ENCODE measurements at places on chromosomes 7 and 10.

DNA sequence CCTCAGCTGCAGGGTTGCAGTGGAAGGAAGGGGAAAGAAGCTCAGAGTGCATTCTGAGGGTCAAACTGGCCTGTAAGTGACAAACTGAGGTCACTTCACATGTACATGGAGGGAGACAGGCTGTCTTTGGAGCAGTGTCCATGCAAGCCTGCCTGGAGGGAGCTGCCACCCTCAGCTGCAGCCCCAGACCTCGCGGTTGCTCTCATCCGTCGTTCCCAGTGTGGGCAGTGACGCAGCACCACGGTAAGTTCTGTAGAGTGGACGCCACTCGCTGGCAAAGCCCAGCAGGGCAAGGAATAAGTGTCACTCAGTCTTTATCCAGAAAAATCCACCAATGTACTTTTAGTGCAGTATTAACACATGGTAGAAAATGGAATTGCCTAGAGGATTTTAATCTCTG lies 225.7 kb downstream of the MGMT start:
- no peak overlapping the region for H3K27ac ChIP-seq
- H3K36me3 ChIP-seq = no peaks in the 10 kb centered on the region
- no peaks in the 10 kb centered on the region for H3K27me3 ChIP-seq

DNA sequence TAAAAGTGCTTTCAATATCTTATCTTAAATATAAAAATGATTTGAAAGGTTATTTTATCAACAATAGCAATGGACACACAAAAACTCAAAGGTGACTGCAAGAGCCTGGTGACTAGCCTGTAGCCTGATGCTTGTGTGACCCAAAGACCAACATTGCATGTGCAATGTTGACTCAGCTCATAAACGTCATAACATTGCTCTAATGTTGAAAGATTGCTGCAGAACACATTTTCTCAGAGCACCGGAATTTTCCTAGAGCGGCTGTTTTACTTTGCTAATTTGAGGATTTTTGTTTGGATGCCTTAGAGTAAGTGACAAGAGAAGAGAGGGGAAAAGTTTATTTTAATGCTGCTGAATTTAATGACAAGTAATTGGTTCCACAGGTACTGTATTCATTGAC lies 107.1 kb downstream of the RAB18 start:
- no peaks in the 10 kb centered on the region for H3K4me1 ChIP-seq
- DNase-seq = no peak
- no peak overlapping the region for H3K4me3 ChIP-seq
- no peaks in the 10 kb centered on the region for H3K36me3 ChIP-seq
- no peaks in the 10 kb centered on the region for H3K27me3 ChIP-seq
- no peak overlapping the region for H3K27ac ChIP-seq

GRCh38 chr10:343231-344220 lies 208.3 kb downstream of the ZMYND11 start:
- no peak overlapping the region for H3K4me3 ChIP-seq
- DNase-seq = no peak
- H3K27me3 ChIP-seq = no peaks in the 10 kb centered on the region
- H3K27ac ChIP-seq = no peak overlapping the region
- no peaks in the 10 kb centered on the region for H3K4me1 ChIP-seq

- no peaks in the 10 kb centered on the region for H3K4me1 ChIP-seq
- no peaks in the 10 kb centered on the region for H3K36me3 ChIP-seq
- DNase-seq = no peak
- peaks cover 8% of the 10 kb centered on the region for H3K27me3 ChIP-seq
These were observed 17.4 kb downstream of the CYP3A4 start for GRCh38 chr7:99766484-99767099.

- no peak overlapping the region for H3K4me3 ChIP-seq
- H3K36me3 ChIP-seq = no peaks in the 10 kb centered on the region
- H3K4me1 ChIP-seq = no peaks in the 10 kb centered on the region
These were observed 270.1 kb downstream of the TCERG1L start for GRCh38 chr10:131041441-131041840.

- no peak overlapping the region for H3K4me3 ChIP-seq
- H3K36me3 ChIP-seq = peaks cover 2% of the 10 kb centered on the region
- DNase-seq = no peak
- no peaks in the 10 kb centered on the region for H3K27me3 ChIP-seq
These were observed 30.4 kb downstream of the FOXK1 start for GRCh38 chr7:4712281-4713182.

GRCh38 chr7:49294611-49295010 lies 370.3 kb downstream of the CDC14C start:
- DNase-seq = no peak
- no peak overlapping the region for H3K27ac ChIP-seq
- no peaks in the 10 kb centered on the region for H3K36me3 ChIP-seq

DNA sequence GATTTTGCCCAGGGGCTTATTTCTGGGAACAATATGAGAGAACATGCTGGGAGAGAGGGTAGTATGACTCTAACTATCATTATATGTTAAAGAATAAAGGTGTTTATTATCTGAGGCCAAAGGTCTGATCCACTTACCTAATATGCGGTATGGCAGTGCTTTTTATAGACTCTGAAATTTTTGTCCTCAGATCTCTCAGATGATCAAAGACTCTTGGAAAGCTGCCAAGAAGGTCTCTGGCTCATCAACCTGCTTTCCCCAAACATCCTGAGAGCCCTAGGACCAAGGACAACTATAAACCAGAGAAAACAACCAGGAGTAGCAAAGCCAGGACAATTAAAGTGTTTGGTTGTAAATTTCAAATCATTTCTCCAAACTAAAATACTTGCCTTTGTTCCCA lies 255.7 kb upstream of the LRRN3 start:
- no peaks in the 10 kb centered on the region for H3K27me3 ChIP-seq
- H3K36me3 ChIP-seq = no peaks in the 10 kb centered on the region
- no peak overlapping the region for H3K27ac ChIP-seq
- H3K4me1 ChIP-seq = no peaks in the 10 kb centered on the region

DNA sequence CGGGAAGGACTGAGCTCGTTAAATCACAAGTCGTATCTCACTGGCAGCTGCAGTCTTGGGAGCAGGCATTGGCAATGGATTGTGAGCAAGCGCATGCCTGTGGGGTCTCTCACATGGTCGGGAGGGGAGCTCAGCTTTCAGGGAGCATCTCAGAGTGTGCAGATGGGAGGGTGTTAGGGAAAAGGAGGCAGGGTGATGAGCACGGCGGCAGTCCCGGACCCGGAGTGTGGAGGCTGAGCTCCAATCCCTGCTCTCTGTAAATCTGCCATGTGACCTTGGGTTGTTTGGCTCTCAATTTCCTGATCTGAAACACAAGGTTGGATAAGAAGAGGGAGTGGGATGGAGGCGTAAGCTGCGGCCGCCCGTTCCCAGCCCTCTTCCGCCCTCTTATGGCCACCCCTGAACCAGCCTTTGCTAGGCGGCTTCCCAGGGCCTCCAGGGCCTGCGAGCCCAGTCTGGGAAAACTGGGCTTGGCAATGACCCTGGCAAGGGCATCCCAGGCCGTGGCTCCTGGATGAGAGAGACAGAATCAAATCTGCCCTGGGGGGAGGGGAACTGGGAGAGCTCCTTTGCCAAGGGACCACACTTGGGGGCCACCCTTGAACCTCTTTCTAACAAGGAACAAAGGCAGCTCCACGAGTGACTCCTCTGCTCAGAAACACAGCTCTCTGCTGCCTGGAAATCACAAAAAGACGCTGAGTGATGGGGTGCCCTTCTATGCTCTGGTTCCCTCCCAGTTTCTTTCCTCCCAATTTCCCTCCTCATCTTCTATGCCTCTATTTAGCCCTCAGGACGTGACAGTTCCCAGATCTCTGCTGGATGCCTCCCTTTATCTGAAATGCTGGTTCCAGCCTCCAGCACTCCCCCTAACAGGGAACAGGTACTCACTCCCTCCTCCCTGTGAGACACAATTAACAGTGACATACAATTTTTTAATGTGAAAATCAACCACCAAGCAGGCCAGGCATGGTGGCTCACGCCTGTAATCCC lies 41.7 kb upstream of the LOXL4 start:
- no peak for DNase-seq
- no peaks in the 10 kb centered on the region for H3K4me1 ChIP-seq
- H3K27ac ChIP-seq = no peak overlapping the region
- peaks cover 5% of the 10 kb centered on the region for H3K27me3 ChIP-seq
- H3K4me3 ChIP-seq = no peak overlapping the region

GRCh38 chr7:120831260-120831659 lies 26.7 kb downstream of the TSPAN12 start:
- H3K4me3 ChIP-seq = no peak overlapping the region
- no peaks in the 10 kb centered on the region for H3K36me3 ChIP-seq
- peaks cover 2% of the 10 kb centered on the region for H3K27me3 ChIP-seq
- no peak for DNase-seq

DNA sequence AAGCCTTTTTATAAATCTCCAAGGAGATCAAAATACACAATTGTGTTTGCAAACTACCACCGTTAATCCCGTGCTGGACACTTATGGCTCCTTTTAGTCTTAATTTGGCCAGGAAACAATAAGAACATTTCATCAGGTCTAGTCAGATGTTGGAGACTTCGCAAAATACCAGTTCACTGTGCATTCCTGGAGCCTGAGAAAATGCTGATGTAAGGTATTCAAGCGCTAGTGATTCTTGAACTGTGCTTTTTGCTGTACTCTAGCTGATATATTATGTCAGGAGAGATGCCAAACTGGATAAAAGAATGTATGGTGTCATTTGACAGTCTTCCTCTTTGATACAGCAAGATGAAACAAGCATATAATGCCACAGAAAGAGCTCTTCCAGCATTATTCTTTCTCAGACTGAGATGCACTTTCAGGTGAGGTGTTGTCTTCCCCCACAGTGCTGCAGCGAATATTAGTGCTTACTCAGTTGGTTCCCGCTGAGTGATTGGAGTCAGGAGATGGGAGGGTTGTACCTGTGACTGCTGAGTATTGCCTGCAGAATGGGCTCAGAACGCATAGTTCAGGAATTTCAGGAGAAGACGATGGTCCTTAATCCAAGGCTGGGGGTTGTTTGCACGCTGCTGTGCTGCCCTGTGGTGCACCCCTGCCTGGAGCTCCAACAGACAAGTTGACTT lies 59.2 kb downstream of the OGDH start:
- H3K36me3 ChIP-seq = peaks cover 92% of the 10 kb centered on the region
- no peaks in the 10 kb centered on the region for H3K4me1 ChIP-seq
- DNase-seq = no peak
- no peak overlapping the region for H3K27ac ChIP-seq
- no peak overlapping the region for H3K4me3 ChIP-seq
- H3K27me3 ChIP-seq = no peaks in the 10 kb centered on the region

DNA sequence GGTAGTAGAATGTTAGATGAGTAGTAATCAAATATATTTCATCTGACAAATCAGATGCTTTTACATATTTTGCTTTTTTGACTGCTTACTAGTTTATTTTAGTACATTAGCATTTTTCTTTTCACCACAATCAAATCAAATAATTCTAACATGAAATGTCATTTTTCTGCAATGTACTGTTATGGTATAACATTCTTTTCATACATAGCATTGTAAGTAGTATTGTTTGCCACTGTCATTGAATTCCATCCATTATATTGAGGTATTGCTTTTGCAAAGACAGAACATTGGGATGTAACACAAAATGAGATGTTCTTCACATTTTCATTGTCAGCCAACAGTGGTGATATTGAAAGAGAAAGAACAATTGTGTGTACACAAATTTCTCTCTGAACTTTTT lies 107.4 kb downstream of the TRIL start:
- DNase-seq = no peak
- H3K27ac ChIP-seq = no peak overlapping the region
- no peaks in the 10 kb centered on the region for H3K36me3 ChIP-seq

GRCh38 chr10:95242581-95243317 lies 48.1 kb downstream of the PDLIM1 start:
- DNase-seq = no peak
- no peak overlapping the region for H3K4me3 ChIP-seq
- no peak overlapping the region for H3K27ac ChIP-seq

DNA sequence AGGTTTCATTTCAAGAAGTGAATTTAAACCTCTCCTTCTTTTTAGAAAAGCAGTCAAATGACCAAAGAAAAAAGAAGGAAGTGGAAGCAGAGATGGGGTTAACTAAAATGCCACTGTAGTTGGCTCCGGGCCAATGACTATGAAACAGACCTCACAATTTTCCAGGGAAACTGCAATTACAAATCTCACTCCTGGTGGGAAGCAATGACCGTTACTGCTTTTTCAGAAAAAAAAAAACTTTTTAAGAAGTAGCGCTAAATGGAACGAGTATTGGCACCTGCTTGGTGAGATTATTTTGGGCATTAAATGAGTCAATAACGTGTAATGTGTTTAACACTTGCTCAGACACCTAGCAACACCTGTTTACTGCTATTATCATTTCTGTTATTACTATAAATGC lies 1.2 kb downstream of the SFRP4 start:
- H3K36me3 ChIP-seq = no peaks in the 10 kb centered on the region
- no peak for DNase-seq
- no peak overlapping the region for H3K4me3 ChIP-seq
- H3K27me3 ChIP-seq = peaks cover 15% of the 10 kb centered on the region
- H3K4me1 ChIP-seq = peaks cover 2% of the 10 kb centered on the region

GRCh38 chr10:129445436-129446182 lies 21.4 kb upstream of the MGMT start:
- no peak overlapping the region for H3K27ac ChIP-seq
- no peaks in the 10 kb centered on the region for H3K4me1 ChIP-seq
- no peak for DNase-seq
- H3K36me3 ChIP-seq = no peaks in the 10 kb centered on the region
- H3K4me3 ChIP-seq = no peak overlapping the region

GRCh38 chr7:73683788-73684693 lies 644 bp downstream of the BUD23 start:
- H3K27me3 ChIP-seq = no peaks in the 10 kb centered on the region
- peak overlapping the region; percentile 78 for H3K27ac ChIP-seq
- peak; percentile 13 for DNase-seq
- H3K36me3 ChIP-seq = peaks cover 25% of the 10 kb centered on the region

DNA sequence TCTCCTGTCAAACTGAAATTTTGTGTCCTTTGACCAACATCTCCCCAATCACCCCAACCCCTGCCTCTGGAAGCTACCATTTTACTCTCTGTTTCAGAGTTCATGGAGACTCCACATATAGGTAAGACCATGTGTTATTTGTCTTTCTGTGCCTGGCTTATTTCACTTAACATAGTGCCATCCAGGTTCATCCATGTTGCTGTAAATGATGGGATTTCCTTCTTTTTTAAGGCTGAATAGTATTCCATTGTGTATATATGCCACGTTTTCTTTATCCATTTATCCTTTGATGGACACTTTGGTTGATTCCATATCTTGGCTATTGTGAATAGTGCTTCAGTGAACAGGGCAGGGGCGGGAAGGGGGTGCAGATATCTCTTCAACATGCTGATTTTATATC lies 18.0 kb upstream of the FBXW4 start:
- no peak overlapping the region for H3K4me3 ChIP-seq
- H3K27me3 ChIP-seq = peaks cover 19% of the 10 kb centered on the region
- H3K4me1 ChIP-seq = no peaks in the 10 kb centered on the region
- H3K36me3 ChIP-seq = no peaks in the 10 kb centered on the region
- no peak overlapping the region for H3K27ac ChIP-seq

Measured in CD4-positive, CD25-positive, alpha-beta regulatory T cell (primary cell).